ENCODE measurements at places on chromosomes 12 and 14.

DNA sequence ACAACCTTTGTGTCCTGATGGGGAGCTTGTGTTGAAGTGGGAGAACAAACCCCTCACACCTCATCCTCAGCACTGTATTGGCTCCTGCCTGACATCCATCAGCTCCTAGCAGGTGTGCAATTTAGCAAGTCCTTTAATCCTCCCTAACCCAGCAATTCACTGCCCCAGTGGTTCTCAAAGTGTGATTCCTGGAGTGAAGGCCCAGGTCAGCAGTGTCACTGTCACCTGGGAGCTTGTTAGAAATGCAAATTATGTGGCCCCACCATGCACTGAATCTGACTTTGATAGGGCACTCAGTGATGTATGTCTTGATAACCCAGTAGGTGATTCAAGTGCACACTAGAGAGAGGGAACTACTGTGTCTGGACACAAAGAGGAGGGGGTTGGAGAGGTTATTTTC is 133.6 kb downstream of the FGD4 start:
- no peak for DNase-seq

DNA sequence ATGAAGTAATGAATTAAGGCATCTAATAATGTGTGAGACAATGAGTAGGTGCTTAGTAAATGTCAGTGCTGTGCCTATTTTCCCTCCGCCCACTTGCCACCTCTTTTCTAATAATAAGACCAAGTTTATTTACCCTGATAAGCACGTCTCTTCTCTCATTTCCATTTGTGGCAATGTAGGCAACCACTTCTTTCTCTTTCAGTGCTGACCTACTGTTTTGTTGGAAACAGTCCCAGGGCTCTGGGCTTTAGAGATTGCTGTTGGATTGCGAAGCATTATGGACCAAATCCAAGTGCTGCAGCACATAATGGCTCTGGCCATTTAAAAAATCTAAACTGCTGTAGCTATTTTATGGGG is 141.3 kb upstream of the PLEKHG7 start:
- DNase-seq: no peak

DNA sequence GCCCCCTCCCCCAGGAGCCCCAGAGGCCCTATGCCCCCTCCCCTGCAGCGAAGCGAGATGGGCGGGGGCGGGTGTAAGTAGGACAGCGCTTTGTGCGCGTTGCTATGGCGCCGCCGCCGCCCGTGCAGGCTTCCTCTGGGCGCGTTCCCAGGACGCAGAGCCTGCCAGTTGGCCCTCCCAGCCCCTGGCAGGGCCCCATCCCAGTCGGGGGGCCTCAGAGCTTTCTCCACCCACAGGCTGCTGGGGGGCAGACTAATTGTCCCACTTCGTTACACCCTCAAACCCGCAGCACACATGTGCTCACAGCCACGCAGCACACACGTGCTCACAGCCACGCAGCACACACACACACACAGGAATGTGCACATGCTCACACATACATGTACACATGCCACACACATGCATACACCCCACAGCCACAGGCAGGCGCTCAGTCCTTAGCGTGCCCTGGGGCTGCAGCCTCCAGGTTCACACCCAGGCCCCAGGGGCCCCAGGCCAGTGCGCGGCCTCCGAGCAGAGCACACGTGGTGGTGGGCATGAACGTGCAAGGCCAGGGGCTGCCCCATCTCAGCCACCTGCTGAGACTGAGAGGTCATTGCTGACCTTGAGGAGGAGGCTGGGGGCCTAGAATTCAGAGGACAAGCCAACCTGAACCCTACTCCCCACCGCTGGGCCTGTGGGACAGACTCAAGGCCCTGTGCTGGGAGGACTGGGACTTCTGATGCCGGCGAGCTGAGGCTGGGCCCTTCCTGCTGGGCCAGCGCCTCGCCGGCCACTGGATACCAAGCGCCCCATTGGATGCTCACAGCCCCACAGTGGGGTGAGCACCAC is 15.6 kb downstream of the TRMT61A start:
- no peak for DNase-seq

- no peak for DNase-seq
Measured at GRCh38 chr14:62303437-62303836, 541.2 kb downstream of the SNAPC1 start.

- DNase-seq: no peak
Measured at GRCh38 chr12:69151254-69151764, 88.1 kb upstream of the CPSF6 start.

DNA sequence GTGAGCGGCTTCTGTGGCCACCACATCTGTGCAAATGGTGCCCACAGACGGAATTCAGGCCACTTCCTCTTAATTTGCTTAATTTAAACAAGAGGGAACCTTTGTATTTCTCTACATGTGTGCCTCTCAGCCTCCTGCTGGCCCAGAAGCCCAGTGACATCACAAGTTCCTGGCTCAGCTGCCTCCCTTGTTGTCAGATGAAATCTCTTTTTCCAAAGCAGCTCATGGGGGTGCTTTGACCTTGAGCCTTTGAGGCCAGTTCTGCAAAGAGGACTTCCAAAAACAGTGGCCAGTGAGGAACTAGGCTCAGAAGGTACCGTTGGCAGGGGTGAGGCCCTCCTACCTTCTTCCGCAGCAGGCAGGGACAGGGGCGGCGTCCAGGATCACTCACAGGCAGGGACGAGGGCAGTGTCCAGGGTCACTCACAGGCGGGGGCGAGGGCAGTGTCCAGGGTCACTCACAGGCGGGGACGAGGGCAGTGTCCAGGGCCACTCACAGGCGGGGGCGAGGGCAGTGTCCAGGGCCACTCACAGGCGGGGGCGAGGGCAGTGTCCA is 35.0 kb upstream of the GALNT9 start:
- no peak for DNase-seq

DNA sequence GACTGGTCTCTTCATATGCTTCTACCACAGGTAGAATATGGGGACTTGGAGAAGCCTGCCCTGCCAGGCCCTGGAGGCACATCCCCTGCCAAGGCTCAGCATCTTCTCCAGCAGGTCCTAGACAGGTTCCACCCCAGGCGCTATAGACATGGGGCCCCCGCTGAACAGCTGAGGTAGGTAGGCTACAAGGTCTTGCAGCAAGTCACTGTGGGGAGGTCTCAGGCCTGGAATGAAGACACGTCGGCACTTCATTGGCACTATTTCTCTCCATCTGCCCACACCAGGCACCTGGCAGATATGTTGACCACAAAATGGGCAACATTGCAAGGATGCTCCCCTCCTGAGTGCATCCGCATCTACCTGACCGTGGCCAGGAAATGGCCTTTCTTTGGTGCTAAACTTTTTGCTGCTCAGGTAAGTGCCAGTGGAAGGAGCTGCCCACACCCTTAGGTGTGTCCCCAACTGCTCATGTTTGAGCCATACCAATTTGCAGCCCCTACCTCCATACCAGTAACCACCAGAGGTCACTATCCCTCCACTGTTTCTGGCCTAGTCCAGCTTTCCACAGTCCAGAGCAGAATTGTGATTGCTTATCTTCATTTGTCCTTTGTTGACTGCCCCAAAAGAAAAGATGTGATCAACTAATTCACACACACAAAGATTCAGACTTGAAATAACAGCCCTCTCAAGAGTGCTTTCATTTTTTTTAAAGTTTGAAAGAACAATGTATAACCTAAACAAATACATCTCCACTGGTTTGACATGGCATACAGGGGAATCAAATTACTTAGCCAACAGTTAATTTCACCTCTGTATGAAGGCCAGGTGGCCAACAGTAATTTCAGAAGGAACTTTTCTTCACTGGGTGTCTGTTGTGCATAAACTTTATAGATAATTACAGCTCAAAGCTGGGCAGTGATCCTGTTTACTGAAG is 16.1 kb downstream of the PIGH start:
- DNase-seq: no peak

DNA sequence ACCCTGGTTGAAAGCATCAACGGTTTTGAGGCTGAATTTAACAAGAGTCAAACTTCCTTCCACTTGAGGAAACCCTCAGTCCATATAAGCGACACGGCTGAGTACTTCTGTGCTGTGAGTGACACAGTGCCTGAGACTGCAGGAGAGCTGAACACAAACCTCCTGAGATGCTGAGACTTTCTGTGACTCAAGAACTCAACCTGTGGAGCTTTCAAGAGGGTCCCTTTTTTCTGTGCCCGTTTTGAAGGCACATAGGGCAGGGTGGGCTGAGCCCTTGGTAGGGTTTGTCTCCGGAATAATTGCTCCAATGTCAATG is 305.3 kb upstream of the OR4E1 start:
- no peak for DNase-seq

Measured in stimulated activated CD4-positive, alpha-beta T cell treated with anti-CD3 and anti-CD28 coated beads, Interleukin-1b, Interleukin-23, amount 100 ng/mL, for 48 hours (primary cell).